EH (cell line): ENCODE measurements at places on chromosomes 7 and 10.

- DNase-seq: no peak
These were observed 13.4 kb downstream of the TASOR2 start for GRCh38 chr10:5698062-5698461.

GRCh38 chr7:113087071-113087998 is 708 bp upstream of the GPR85 start:
- DNase-seq: peak; percentile 93

GRCh38 chr7:22604246-22604645 is 104.3 kb upstream of the STEAP1B start:
- DNase-seq: peak; percentile 52

DNA sequence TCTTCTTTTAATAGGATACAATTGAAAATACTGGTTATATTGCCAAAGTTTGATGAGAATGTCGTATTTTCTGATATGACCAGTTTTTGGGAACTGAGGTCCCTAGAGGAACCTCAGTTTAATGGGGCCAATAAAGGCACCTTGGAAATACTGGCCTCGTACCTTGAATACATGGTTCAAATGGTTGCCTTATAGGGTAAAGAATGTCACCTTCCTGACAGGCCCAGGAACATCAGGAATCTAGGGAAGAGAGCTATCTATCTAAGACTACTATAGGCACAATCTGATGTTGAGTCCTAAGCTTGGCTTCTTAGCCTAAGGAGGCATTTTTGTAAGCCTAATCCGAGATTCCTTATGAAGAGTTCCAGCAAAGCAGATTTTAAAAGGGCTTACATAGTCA is 9.3 kb downstream of the SHTN1 start:
- no peak for DNase-seq

DNA sequence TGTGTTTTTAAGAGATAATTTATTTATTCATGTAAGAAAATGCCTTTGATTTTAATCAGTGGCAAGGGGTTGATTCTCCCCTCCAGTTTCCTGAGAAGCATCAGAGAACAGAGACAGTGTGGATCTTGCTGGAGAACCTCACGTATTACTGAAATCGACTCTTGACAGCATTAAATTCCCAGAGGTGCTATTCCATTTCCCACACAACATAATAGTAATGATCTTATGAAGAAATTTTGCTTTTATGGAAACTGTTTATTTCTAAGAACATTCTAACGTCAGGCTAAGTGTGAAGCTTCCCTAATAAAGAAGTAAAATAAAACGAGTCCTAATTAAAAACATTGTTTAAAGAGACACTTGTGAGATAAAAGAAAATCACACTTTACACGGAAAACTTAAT is 293.1 kb upstream of the NRP1 start:
- DNase-seq: no peak

DNA sequence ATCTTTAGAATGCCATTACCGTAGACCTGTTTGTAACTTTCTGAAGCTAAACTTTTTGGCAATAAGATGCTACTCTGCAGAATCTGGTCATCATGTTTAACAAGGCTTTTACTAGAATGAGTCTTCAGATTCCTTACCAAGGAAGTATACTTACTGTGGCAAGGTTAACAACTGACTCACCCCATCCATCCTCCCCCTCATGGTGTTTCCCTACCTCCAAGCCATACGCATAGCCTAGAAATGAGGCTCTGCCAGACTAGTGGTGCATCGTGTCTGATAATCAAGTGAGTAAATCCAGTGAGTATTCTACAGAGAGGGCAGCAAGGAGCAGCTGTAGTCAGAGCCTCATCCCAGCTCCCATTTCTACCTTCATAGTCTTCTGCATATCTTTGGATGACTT is 223.6 kb downstream of the IPMK start:
- DNase-seq: peak; percentile 88

DNA sequence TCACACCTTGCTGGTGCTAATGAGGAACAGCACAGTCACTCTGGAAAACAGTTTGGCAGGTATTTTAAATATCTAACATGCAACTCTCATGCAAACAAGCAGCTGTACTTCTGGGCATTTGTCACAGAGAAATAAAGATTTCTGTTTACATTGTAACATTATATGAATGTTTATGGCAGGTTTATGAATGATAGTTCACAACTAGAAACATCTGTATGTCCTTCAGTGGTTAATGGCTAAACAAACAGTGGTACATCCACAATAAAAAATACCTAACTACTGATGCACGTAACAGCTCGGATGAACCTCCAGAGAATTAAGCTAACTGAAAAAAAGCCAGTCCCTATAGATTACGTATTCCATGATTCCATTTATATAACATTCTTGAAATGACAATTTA is 109.6 kb downstream of the GPR37 start:
- no peak for DNase-seq

DNA sequence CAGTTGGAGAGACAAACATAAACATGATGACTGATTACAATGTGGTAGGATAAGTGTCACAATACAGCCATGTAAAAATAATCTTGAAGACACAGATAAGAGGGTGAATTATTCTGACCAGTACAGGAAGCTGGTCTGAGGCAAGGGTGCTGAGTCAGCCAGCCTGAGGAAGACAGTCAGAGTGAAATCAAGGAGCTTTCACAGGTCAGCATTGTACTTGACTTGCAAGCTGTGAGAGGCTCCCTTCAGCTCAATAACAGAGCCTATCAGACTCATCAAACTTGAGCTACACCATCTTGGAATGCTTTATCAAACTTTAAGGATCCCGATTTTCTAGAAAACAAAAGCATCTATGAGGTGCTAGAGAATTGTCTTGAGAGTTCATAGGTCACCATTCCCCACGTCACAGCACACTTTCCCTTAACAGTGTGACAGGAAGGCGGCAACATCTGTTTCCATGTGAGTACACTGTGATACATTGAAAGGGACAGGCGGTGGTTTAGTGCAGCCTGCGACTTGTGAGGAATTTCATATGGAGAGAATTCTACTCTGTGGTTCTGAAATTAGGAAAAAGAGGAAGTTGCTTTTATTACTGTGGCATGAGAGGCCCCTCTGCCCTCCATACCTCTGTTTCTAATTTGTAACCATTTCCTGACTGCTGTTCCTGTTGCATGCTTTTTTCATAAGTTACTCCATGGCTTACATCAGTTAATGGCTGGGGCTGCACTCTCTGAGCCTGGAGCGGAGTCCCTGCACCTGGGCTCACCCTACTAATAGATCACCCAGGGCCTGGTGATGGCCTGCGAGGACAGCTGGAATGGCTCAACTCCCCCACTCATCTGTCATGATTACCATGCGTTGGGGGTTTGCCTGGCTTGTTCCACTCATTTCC is 417.1 kb downstream of the SUGCT start:
- DNase-seq: peak; percentile 84

GRCh38 chr10:131422731-131423130 is 111.2 kb upstream of the TCERG1L start:
- DNase-seq: no peak

DNA sequence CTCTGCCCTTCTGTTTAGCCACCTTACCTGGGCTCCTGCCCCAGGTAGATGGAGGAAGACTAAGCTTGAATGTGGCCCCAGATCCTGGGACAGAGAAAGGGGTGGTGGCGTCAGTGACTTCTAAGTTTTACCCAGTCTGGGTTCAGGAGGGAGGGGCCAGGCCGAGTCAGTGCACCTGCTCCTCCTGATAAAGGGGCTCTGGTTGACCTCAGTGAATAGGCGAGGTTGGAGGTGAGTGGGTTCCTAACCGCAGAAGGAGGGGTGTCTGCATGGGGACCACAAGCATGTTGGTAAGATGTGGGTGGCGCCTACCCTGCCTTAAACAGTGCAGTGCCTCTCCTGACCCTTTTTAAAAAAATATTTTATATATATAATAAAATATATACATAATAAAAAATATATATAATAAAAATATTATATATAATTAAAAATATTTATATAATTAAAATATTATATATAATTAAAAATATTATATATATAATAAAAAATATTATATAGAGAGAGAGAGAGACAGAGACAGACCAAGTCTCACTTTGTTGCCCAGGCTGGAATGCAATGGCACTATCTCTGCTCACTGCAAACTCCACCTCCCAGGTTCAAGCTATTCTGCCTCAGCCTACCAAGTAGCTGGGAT is 97.3 kb upstream of the GTF2I start:
- no peak for DNase-seq

- no peak for DNase-seq
These were observed 2.5 kb downstream of the SLC25A13 start for GRCh38 chr7:96319439-96319838.

DNA sequence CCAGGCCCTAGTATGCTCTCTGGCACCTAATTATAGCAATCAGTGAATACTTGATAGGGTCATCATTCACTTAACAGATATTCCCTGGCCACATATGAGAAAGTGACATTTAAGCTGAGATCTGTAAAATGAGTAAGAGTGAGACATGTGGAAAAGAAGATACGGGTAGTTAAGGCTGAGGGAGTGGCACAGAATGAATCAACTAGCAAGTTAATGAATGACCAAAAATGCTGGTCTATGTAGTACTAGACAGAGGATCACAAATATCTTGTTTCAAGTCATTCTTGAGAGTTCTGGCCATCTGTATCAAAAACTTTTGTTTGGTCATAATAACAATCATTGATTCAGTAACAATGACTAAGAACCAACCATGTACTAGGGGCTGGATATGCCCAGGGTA is 954.9 kb downstream of the CNTNAP2 start:
- no peak for DNase-seq

- DNase-seq: no peak
These were observed 144.3 kb downstream of the KCNMA1 start for GRCh38 chr10:77493239-77493806.

- peak; percentile 75 for DNase-seq
These were observed 179.2 kb downstream of the SH3PXD2A start for GRCh38 chr10:103676058-103676785.

GRCh38 chr10:82321724-82322123 is 446.7 kb downstream of the NRG3 start:
- no peak for DNase-seq

DNA sequence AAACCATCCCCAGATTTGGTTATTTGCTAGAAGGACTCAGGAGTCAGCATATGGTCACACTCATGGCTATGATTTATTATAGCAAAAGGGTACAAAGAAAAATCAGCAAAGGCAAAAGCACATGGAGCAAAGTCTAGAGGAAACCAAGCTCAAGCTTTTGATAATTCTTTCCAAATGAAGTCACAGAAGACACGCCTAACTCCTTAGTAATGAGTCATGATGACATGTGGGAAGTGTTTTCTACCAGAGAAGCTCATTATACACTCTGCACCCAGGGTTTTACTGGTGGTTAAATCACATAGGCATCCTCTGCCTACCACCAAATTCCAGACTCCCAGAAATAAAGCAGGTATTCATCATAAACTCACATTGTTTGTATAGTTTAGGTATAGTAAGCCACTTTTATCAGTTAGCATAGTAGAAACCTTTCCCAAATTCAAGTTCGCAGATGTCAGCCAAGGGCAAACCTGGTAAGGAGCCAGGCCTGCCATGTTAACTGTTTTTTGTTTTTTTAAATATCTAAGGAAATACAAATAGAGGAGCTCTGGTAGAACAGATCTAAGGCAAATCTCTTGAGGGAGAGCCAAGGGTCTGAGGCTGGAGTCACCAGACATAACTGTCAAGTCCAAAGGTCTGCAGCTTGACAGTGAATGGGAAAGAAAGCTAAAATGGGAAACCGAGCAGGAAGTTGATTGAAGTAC is 15.4 kb upstream of the HIBADH start:
- peak; percentile 97 for DNase-seq

- peak; percentile 50 for DNase-seq
These were observed 781 bp upstream of the GRM8 start for GRCh38 chr7:127253281-127254162.

GRCh38 chr7:150739033-150739432 is 1.8 kb downstream of the GIMAP5 start:
- no peak for DNase-seq

DNA sequence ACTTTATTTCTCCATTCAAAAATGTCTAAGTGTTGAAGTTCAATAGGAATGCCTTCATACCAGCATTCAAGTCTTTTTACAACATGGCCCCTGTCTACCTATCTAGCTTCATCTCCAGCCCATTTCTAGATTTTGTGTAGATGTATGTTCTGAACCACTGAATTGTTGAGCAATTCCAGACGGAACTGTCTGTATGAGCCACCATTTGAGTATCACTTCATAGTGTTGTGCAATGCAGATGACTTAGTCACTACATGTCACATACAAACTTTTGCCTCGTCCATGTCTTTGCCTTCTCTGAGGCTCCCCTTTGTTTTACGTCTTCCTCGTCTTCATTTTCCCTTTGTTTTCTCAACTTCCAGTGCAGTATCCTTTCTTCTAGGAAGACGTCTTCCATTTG is 118.1 kb downstream of the INHBA start:
- peak; percentile 41 for DNase-seq

DNA sequence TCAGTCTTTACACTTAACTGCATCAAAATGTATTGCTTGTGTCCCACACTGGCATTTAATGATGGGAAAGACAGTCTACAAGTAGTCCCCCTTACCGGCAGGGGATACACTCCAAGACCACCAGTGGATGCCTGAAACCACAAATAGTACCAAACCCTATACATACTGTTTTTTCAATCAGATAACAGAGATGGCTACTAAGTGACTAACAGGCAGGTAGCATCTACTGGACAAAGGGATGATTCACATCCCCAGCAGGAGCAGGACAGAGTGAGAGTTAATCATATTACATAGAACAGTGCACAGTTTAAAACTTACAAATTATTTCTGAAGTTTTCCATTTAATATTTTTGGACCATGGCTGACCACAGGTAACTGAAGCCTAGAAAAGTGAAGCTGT is 13.2 kb downstream of the TMEM243 start:
- DNase-seq: peak; percentile 12

DNA sequence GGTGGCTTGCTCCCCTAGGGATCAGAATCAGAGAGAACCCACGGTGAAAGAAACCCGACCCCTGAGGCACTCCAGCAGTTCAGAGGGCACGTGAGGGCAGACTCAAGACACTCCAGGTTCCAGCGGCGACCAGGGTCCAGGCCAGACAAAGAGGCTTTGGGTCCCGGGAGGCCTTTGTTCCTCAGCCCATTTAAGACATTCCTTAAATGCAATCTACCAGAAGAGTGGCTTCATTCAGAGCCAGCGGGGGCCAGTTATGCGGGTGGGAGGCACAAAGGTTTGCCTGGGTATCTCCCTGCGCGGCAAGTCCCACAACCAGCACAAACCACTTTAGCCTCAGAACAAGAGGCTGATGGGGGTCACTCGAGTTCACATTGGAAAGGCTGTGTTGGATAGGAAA is 53.6 kb downstream of the AFAP1L2 start:
- DNase-seq: no peak

DNA sequence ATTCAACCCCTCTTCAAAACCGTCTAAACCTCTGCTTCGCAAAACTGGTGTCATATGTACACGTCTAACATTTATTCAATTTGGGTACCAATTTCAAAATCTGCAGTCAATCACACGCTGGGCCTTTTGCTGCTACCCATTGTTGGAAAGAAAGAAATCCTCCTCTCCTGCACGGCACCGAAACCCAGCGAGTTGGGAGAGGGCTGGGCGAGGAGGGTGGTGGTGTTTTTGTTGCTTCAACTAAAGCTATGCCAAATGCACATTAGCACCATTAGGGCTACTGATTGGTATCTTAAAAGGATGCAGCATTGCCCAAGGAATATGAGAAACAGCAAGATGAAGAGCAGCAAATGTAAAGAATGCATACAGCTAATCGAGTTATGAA is 7.8 kb downstream of the EBF3 start:
- no peak for DNase-seq
